ENCODE measurements at places on chromosomes 12 and 14.

- no peak for DNase-seq
Observed at GRCh38 chr12:64618953-64619590, 8.8 kb downstream of the RASSF3 start.

- DNase-seq: no peak
Observed at GRCh38 chr14:79670811-79671210, 540.5 kb downstream of the DIO2 start.

DNA sequence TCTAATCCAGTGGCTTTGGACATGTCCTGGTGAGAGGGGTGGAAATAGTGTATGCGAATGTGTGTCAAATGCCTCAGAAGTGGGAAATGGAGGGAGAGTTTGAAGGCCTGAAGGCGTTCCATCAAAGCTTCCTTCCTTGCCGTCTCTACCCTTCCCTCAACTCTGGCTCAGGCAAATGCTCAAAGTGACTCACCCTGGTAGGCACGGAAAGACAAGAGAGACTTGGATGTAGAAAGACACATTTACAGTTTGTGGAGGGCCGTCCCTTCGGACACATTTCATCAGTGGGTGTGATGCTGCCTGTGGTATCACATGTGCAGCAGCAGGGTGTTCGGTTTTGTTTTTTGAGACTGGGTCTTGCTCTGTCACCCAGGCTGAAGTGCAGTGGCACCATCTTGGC is 36.7 kb downstream of the CHST11 start:
- no peak for DNase-seq

DNA sequence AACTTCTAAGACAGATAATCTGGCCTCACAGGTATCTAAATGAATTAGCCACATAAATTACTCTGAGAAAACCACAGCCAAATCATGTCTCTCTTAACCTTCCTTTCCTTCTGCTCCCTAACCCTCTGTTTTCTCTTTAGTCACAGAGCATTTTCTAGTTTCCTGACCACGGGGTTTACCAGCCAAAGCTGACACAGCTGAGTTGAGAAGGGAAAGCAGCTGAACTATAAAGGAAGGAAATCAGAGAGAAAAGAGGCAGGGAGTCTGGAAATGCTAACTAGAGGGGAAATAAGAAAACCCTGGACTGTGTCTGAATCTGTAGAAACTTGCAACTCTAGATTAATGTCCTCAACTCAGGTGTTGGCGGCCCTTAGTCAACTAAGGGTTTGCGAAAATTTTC is 24.4 kb downstream of the ANKS1B start:
- no peak for DNase-seq

Data from GM04504 (cell line).